Colonic mucosa (tissue), 4 donors: ENCODE measurements at places on chromosomes 7 and 10.

GRCh38 chr10:43599333-43599732, 6.9 kb upstream of the ZNF485 start:
- H3K27me3 ChIP-seq: no peaks in the 10 kb centered on the region
- no peak overlapping the region for H3K27ac ChIP-seq
- no peak for DNase-seq
- H3K4me1 ChIP-seq: no peaks in the 10 kb centered on the region
- H3K36me3 ChIP-seq: no peaks in the 10 kb centered on the region
- no peak overlapping the region for H3K4me3 ChIP-seq

GRCh38 chr7:4820405-4820966, 41.3 kb downstream of the PAPOLB start:
- no peak overlapping the region for H3K4me3 ChIP-seq
- H3K27me3 ChIP-seq: no peaks in the 10 kb centered on the region
- H3K27ac ChIP-seq: no peak overlapping the region
- H3K36me3 ChIP-seq: no peaks in the 10 kb centered on the region

DNA sequence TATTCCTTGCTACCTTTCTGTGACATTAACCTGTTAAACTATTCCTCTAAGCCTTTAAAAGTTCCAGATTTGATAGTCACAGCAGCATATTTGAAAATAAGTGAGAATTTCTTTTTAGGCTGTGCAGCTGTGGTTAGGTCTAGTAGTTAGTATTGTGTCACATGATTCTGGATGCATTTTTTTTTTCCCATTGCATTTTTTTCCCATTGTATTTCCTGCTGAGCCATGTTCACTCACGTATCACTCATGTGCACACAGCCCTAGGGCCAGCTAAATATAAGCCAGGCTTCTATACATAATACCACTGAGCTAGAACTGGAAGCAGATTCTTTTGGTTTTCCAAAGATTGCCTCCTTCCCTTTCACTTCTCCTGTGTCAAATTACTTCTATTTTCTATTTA, 37.4 kb downstream of the DNAJC9 start:
- no peak overlapping the region for H3K4me3 ChIP-seq
- no peak for DNase-seq
- no peaks in the 10 kb centered on the region for H3K36me3 ChIP-seq
- H3K27me3 ChIP-seq: no peaks in the 10 kb centered on the region

DNA sequence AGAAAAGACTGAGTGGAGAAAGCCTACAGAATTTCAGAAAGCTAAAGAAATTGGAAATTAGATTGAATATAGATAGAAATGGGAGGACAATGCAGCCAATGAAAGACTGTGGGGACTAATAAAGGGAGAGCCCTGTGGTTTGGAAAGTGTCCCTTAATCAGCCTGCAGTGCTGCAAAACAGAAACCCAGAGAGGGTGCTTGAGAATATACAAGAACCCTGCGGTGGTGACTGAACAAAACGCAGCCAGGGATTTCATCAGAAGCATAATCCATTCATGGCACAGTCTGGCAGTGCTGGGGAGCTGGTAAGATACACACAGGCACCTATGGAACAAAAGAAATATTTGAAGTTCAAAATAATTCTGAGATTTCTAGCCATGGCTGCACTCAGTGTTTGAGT, 19.1 kb downstream of the CEP41 start:
- no peak overlapping the region for H3K4me3 ChIP-seq
- no peak for DNase-seq
- H3K36me3 ChIP-seq: no peaks in the 10 kb centered on the region
- no peaks in the 10 kb centered on the region for H3K4me1 ChIP-seq
- H3K27ac ChIP-seq: no peak overlapping the region
- H3K27me3 ChIP-seq: no peaks in the 10 kb centered on the region

GRCh38 chr10:124221356-124222317, 128.2 kb upstream of the CHST15 start:
- H3K27ac ChIP-seq: no peak overlapping the region
- no peaks in the 10 kb centered on the region for H3K4me1 ChIP-seq
- H3K4me3 ChIP-seq: no peak overlapping the region
- no peaks in the 10 kb centered on the region for H3K27me3 ChIP-seq
- no peak for DNase-seq
